ENCODE measurements at places on chromosomes 1 and 21. TPM values are rescaled to one million over a fixed set of nuclear protein-coding genes. Genes with fewer than 3 reads are reported as not detected.
A peak's percentile ranks its signal among the peaks of the same experiment; 100 is the strongest.

- no peak overlapping the region for H3K27ac ChIP-seq
- H3K4me3 ChIP-seq, result no peak overlapping the region
- H3K36me3 ChIP-seq, result no peaks in the 10 kb centered on the region
- H3K4me1 ChIP-seq, result peaks cover 8% of the 10 kb centered on the region
- peak; percentile 6 for DNase-seq
These were observed 110.4 kb upstream of the C1orf21 start for GRCh38 chr1:184276416-184276815.

Gene DEGS1
- 265 TPM for polyA plus RNA-seq

Gene CLDN8
- polyA plus RNA-seq, result not detected

DNA sequence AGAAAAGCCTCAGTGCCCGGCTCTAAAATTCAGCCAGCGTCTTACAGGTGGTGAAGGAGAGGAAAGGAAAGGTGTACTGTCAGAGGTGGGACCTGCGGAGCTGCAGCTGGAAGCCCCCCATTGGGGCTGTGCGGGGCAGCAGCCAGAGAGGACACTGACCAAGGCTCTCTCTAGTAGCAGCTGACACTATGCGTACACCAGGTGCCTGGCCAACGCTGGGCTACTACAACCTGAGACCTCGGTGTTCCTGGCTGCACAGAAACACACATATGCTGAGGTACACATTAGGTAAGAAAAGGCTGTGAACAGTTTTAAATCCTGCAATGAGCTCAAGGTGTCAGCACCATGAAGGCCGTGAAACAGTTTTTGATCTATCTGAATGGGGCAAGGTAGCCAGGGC, 55.5 kb upstream of the EDN2 start:
- DNase-seq, result no peak
- peaks cover 2% of the 10 kb centered on the region for H3K4me1 ChIP-seq
- H3K36me3 ChIP-seq, result no peaks in the 10 kb centered on the region
- no peaks in the 10 kb centered on the region for H3K27me3 ChIP-seq
- H3K27ac ChIP-seq, result no peak overlapping the region

Gene FHL3
- 48.0 TPM for polyA plus RNA-seq

Gene C8B
- not detected for polyA plus RNA-seq

Gene PLCH2
- polyA plus RNA-seq, result not detected

- H3K4me1 ChIP-seq, result peaks cover 21% of the 10 kb centered on the region
- H3K27ac ChIP-seq, result no peak overlapping the region
- no peak overlapping the region for H3K4me3 ChIP-seq
- DNase-seq, result no peak
- no peaks in the 10 kb centered on the region for H3K27me3 ChIP-seq
These were observed 380.7 kb downstream of the SEC16B start for GRCh38 chr1:177589166-177589565.

DNA sequence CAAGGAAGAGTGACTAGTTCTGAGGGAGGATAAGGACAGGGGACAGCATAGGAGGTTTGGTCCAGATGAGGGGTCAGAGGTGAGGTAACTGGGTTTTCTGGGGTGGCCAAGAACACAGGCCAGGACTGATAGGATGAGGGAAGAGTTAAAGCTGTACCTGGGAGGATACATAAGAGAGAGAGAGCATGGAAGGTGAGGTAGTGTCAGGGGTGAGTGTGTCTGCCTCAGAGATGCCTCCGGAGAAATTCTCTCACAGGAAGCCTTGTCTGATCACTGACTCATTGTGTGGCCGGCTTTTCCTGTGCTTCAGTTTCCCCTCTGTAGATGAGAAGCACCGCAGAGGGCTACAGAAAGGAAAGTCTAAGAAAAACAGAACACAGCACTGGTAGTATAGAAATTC, 40.2 kb downstream of the FASLG start:
- peak; percentile 79 for DNase-seq
- no peaks in the 10 kb centered on the region for H3K36me3 ChIP-seq

Gene LYPD8
- polyA plus RNA-seq, result not detected

Gene RAP1GAP
- polyA plus RNA-seq, result 0.67 TPM

Gene MRPS14
- 63.7 TPM for polyA plus RNA-seq

- H3K27me3 ChIP-seq, result peaks cover 28% of the 10 kb centered on the region
- H3K27ac ChIP-seq, result no peak overlapping the region
- no peak for DNase-seq
- H3K4me3 ChIP-seq, result no peak overlapping the region
These were observed 162.8 kb downstream of the PRDM16 start for GRCh38 chr1:3231826-3232225.

DNA sequence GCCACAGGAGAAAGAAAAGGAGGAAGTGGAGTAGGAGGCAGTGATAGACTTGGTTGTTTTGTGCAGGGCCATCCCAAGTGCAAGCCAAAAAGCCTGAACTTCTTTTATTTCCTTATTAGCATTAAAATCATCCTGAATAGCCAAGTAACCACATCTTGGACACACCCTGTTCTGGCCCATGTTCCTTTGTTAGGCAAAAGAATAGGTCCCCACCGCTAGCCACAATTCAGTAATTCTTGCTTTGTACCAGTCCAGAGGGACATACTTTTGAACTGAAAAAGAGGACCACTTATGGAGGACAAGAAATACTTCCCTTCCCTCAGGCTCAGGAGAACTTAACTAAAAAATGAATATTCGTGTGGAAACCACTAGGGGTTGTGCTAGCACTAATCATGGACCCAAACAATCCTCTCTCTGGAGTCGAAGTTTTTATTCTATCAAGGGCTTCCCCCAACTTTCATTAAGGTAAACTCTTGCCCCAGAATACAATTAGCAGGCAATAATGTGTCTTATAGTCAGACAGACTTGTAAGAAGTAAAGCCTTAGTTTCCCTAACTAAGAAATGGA, 19.4 kb downstream of the TNFSF4 start:
- no peaks in the 10 kb centered on the region for H3K27me3 ChIP-seq
- no peak overlapping the region for H3K4me3 ChIP-seq
- peaks cover 14% of the 10 kb centered on the region for H3K4me1 ChIP-seq
- H3K27ac ChIP-seq, result no peak overlapping the region

GRCh38 chr1:32780628-32781234, 36.4 kb downstream of the YARS1 start:
- no peak for DNase-seq
- H3K27me3 ChIP-seq, result no peaks in the 10 kb centered on the region

GRCh38 chr1:58779059-58779754, 4.6 kb downstream of the JUN start:
- H3K36me3 ChIP-seq, result peaks cover 22% of the 10 kb centered on the region
- H3K27ac ChIP-seq, result peak overlapping the region; percentile 91

GRCh38 chr1:1330366-1331067, 563 bp upstream of the TAS1R3 start:
- peak overlapping the region; percentile 39 for H3K27ac ChIP-seq
- H3K4me1 ChIP-seq, result peaks cover 19% of the 10 kb centered on the region
- peak; percentile 68 for DNase-seq
- H3K36me3 ChIP-seq, result no peaks in the 10 kb centered on the region

DNA sequence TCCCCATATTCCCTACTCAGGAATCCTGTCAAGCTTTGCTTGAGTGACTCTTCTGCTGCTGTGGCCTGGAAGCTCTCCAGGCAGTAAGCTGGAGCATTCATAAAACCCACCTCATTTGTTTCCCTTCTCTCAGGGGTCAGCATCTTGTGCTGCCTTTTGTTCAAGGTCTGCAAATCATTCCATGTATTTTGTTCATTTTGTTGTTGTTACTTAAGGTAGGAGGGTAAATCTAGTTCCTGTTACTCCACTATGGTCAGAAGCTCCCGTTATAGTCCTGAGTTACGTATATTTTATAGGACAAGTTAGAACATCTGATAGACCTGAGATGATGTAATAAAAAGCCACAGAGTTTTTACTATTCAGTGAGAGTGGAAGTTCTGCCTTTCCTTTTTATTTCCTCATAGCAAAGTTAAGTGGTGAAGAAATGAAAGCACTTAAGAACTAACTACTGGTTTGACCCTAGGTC, 9.9 kb downstream of the SYNJ1 start:
- H3K4me3 ChIP-seq, result no peak overlapping the region
- H3K4me1 ChIP-seq, result no peaks in the 10 kb centered on the region
- no peak overlapping the region for H3K27ac ChIP-seq
- no peaks in the 10 kb centered on the region for H3K36me3 ChIP-seq

Gene SZT2
- polyA plus RNA-seq, result 5.6 TPM

DNA sequence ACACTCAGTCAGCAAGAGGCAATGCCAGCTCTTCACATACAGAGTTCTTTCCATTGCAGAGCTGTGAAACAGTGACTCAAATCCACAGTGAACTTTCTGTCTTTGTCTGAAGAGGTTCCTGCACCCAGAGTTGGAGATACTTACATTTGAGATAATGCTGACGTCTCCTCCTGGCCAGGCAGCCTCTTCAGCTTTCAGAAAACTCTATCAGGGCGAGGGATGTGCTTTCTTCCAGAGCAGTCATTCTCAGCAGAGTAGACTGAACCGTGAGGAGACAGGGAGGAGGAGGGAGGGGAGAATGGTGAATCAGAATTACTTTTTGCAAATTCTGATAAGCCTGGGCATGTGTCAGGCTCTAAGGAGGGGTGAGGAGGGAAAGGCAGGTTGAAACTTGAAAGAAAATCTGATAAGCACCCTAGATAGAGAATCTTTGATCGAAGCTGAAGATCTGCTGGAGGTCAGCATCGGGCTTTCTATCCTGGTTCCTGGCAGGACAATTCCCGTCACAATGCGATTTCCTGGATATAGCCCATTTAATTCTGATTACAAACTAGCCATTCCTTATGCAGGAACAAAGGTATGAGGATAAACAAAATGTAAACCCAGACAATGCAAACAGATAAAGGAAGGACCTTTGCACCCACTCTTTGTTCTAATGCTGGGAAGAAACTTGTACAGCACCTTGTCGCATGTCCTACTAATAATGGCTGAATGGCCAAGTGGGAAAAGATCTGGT, 18.9 kb upstream of the NID1 start:
- H3K27me3 ChIP-seq, result no peaks in the 10 kb centered on the region
- H3K4me3 ChIP-seq, result no peak overlapping the region
- no peaks in the 10 kb centered on the region for H3K36me3 ChIP-seq
- H3K4me1 ChIP-seq, result peaks cover 5% of the 10 kb centered on the region

DNA sequence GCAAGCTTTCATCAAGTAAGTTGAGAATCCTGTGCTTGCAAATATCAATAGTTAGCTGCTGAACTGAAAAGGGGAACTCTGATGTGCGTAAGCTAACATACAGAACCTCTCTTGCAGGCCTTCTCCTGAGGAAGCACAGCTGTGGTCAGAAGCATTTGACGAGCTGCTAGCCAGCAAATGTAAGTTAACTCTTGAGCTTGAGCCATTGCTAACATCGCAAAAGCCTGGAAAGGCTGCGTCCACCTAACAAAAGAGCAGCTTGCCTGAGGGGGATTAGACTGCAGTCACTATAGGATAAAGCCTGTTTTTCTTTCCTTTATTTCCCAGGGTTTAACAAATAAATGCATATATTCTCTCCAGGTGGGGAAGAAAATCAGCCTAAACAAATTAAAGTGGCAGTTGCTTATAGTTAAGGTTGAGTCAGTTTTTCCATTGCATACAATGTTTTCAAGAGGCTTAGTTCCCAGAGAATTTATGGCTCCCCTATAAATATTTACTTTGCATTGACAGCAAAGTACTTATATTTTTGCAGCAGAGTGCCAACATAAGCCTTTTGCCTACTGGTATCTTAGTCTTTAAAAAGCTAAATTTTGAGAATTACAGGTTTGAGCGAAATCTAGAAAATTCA, 1.5 kb downstream of the RGS2 start:
- DNase-seq, result no peak
- no peaks in the 10 kb centered on the region for H3K27me3 ChIP-seq
- H3K36me3 ChIP-seq, result no peaks in the 10 kb centered on the region
- H3K4me1 ChIP-seq, result peaks cover 23% of the 10 kb centered on the region

Gene CCT3
- polyA plus RNA-seq, result 232 TPM

Gene MYOM3
- polyA plus RNA-seq, result 0.76 TPM

Gene LGALS8
- polyA plus RNA-seq, result 46.2 TPM

Gene CATSPERE
- 0.85 TPM for polyA plus RNA-seq

DNA sequence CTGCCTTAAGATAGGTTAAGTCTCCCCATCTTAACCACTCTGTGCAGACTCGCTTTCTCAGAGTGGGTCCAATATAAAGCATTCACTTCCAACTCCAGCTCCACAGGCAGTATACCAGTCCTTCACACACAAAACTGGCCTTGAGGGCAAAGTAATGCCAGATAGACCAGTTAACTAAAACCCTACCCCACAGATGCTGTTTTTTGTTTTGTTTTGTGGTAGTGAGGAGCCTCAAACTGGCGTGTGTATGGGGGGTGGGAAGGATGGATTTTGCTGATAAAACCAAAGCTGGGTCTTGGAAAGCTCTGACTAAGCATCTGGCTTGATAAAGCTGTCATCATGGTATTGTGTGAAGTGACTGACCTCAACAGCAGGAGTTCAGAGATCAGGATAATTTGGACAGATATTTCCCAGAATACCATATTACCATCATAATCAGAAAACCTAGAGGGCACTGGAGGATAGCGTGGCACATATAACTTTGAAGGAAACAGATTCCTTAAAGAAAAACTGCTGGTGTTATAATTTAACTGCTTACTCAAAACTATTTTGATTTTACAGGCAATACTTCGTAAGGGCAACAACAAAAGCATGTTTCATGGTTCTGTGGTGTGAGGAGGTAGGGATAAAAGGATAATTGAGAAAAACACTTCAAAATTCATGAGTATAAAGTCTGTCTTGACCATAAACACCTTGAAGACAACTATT, 29.6 kb upstream of the CPLANE2 start:
- H3K36me3 ChIP-seq, result no peaks in the 10 kb centered on the region
- H3K4me3 ChIP-seq, result no peak overlapping the region
- no peaks in the 10 kb centered on the region for H3K27me3 ChIP-seq
- H3K27ac ChIP-seq, result no peak overlapping the region
- peaks cover 27% of the 10 kb centered on the region for H3K4me1 ChIP-seq

- peak; percentile 72 for DNase-seq
- H3K27me3 ChIP-seq, result no peaks in the 10 kb centered on the region
- H3K4me1 ChIP-seq, result peaks cover 12% of the 10 kb centered on the region
- H3K36me3 ChIP-seq, result no peaks in the 10 kb centered on the region
- no peak overlapping the region for H3K4me3 ChIP-seq
These were observed 504.6 kb upstream of the NR5A2 start for GRCh38 chr1:199522936-199523335.

Gene AMY1C
- polyA plus RNA-seq, result not detected

- peak; percentile 82 for DNase-seq
- H3K27ac ChIP-seq, result peak overlapping the region; percentile 53
- no peaks in the 10 kb centered on the region for H3K27me3 ChIP-seq
- H3K4me3 ChIP-seq, result peak overlapping the region; percentile 31
- H3K36me3 ChIP-seq, result no peaks in the 10 kb centered on the region
These were observed 64.7 kb downstream of the SGIP1 start for GRCh38 chr1:66598670-66599069.

- peaks cover 27% of the 10 kb centered on the region for H3K27me3 ChIP-seq
- no peaks in the 10 kb centered on the region for H3K36me3 ChIP-seq
- H3K27ac ChIP-seq, result no peak overlapping the region
- no peak overlapping the region for H3K4me3 ChIP-seq
These were observed 4.4 kb upstream of the FMO2 start for GRCh38 chr1:171180670-171181069.

GRCh38 chr1:174244017-174244416, 84.7 kb downstream of the RABGAP1L start:
- H3K4me1 ChIP-seq, result no peaks in the 10 kb centered on the region
- DNase-seq, result no peak
- 0 out of 2 replicates have a peak, but pooled peaks cover 6% of the 10 kb centered on the region for H3K36me3 ChIP-seq
- H3K27ac ChIP-seq, result no peak overlapping the region
- H3K27me3 ChIP-seq, result no peaks in the 10 kb centered on the region
- no peak overlapping the region for H3K4me3 ChIP-seq

Gene GOLPH3L
- 23.9 TPM for polyA plus RNA-seq

- no peaks in the 10 kb centered on the region for H3K36me3 ChIP-seq
- H3K4me1 ChIP-seq, result no peaks in the 10 kb centered on the region
- H3K4me3 ChIP-seq, result no peak overlapping the region
- no peaks in the 10 kb centered on the region for H3K27me3 ChIP-seq
- no peak for DNase-seq
These were observed 276.3 kb upstream of the GREM2 start for GRCh38 chr1:240888039-240888786.

Gene UBL4B
- polyA plus RNA-seq, result not detected

Gene CLDN17
- polyA plus RNA-seq, result not detected

Gene DIPK1A
- 51.6 TPM for polyA plus RNA-seq
